ENCODE measurements at places on chromosomes 1 and 21.
A peak's percentile ranks its signal among the peaks of the same experiment; 100 is the strongest.

GRCh38 chr1:48530727-48531351 lies 58.8 kb upstream of the SPATA6 start:
- DNase-seq: no peak

GRCh38 chr1:161182214-161182613 lies 4.9 kb upstream of the B4GALT3 start:
- DNase-seq: peak; percentile 64

DNA sequence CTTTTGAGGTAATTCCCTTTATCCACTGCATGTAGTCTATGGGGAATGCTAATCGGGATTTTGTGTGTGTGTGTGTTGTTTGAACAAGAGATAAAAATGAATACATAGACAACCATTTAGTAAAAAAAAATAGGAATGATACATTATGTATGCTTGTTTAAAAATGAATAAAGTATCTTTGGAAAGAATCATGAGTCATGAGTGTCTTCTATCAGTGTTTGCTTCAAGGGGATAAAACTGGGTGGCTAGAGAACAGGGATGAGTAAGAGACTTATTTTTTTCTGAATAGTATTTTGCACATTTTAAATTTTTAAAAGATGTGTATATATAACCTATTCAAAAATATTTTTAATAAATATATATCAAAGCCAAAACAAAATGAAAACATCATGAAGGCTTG lies 839.4 kb upstream of the ADGRL4 start:
- no peak for DNase-seq

- no peak for DNase-seq
These were observed 15.5 kb downstream of the DPYD start for GRCh38 chr1:97905141-97905940.

- no peak for DNase-seq
These were observed 940 bp upstream of the USF1 start for GRCh38 chr1:161046605-161047228.

DNA sequence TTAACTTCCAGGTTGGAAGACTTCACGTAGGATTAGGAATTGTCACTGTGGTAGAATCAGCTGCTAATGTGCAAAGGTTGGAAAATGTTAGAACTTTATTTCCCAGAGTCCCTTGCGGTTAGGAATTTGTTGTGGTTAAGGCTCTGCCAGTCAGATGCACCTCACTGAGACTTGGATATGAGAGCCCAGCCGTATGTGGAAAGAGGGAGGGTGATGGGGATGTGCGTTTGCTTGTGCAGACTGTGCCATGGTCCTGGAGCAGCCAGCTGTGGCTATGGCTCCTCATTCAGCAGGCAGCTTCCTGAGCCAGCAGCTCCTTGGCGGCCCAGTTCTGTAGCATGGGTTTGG lies 12.5 kb downstream of the S100A10 start:
- no peak for DNase-seq

- DNase-seq: no peak
These were observed 4.4 kb downstream of the CDC42SE1 start for GRCh38 chr1:151054971-151055547.

DNA sequence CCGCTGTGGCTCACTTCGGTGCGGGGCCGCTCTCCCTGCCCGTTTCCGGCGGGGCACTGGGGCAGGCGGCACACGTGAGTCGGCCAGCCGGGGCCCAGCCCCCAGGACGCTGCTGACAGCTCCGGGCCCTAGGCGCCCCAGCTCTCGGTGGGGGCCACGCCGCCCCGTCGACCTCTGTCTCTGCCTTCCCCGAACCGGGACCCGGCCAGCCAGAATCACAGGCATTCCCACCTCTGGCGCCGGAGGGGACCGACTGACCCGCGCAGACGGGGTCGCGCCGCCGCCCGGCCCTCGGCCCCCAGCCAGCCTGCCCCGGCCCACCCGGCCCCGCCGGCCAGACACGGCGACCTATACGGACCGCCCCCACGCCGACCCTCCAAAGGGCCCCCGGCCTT lies 755 bp downstream of the SCMH1 start:
- DNase-seq: peak; percentile 12

DNA sequence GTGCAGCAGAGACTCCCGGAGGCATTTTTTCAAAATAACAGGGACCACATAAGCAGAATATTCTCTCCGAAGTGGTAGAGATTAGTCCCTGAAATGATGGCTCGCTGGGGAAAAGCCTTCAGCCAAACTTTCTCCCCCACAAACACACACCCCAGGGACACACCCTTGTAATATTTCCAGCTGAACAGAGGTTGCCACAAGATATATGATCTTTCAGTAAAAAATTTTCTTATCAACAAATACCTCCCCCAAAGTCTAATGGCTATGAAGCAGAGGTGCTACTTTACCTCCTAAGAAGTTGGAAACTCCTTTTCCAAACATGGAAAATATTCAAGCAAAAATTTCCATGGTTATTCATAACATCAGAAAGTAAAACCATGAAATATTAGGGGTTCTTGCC lies 190.2 kb upstream of the PALMD start:
- no peak for DNase-seq

GRCh38 chr1:205179842-205180241 lies 31.7 kb downstream of the DSTYK start:
- DNase-seq: no peak
